ENCODE measurements at places on chromosomes 13 and 19.

GRCh38 chr19:16645140-16645539, 14.8 kb downstream of the SMIM7 start:
- DNase-seq = no peak

DNA sequence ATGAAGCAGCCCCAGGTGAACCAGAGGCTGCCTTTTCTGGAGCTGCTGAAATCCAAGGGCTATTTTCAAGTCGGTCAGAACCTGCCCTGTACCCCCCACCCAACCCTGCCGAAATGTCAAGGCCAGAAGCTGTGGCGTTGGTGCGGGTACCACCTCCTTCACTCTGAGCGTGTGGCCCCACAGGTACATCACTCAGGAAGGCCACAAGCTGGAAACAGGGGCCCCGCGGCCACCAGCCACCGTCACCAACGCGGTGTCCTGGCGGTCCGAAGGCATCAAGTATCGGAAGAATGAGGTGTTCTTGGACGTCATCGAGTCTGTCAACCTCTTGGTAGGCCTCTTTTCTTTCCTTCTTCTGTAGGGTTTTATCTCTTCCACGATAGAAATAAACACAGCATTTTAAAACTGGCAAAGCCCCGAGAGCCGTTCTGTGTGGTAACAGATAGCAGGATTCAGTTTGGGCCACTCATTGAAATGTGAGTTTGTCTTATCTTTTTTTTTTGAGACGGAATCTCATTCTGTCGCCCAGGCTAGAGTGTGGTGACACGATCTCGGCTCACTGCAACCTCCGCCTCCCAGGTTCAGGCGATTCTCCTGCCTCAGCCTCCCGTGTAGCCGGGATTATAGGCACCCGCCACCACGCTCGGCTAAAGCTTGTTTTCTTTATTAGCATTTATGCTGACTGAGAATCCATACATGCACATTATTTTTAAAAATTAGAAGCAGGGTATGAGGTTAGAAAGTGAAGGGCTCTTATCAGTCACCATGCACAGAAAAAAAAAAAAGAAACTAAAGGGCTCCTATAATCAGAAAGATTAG, 11.3 kb downstream of the AP1M1 start:
- DNase-seq = no peak

- DNase-seq = no peak
These were observed 61.8 kb downstream of the IRS2 start for GRCh38 chr13:109724603-109725002.

GRCh38 chr13:41490371-41491015, 33.1 kb downstream of the RGCC start:
- no peak for DNase-seq

GRCh38 chr13:107217251-107217650, 649.3 kb upstream of the ARGLU1 start:
- DNase-seq = no peak

GRCh38 chr19:51654783-51655182, 8.2 kb upstream of the SIGLEC14 start:
- DNase-seq = no peak

DNA sequence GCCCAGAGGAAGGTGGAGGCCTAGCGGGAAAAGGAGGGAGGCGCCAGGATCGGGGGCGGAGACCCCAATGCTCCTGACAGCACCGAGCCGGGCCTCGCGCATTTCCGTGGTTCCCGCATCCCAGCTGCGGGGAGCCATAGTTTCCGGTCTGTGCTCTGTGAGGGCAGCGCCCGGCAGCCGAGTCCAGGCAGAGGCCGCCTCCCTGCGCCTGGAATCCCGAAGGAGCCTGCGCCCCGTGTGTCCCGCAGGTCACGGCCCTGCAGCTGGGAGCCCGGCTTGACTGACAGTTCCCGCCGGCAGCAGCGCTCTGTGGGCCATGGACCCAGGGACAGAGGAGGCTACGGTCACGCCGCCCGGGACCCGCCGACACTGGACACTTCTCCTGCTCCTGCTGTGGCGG, 74.6 kb upstream of the C13orf46 start:
- no peak for DNase-seq

DNA sequence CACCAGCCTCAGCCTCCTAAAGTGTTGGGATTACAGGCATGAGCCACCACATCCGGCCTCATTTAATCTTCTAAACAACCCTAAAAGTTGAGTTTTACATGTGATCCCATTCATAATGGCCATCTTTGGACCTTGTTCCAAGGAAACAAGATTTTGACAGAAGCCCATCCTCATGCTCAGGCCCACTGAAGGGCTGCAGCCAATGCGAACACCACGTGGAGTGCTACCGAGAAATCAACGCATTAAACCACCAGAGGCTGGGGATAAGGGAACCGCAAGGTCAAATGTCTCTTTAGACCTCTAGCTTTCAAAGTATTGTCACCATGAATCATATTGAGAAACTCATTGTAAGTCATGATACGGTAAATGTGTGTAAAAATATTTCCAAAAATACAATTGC, 49.4 kb upstream of the DOCK9 start:
- DNase-seq = no peak

- no peak for DNase-seq
These were observed 7.0 kb downstream of the PIP5K1C start for GRCh38 chr19:3693025-3693925.

- DNase-seq = no peak
These were observed 1.4 kb downstream of the MATK start for GRCh38 chr19:3784607-3785450.

- no peak for DNase-seq
These were observed 70.5 kb downstream of the ZNF568 start for GRCh38 chr19:36986601-36987000.

GRCh38 chr19:46887240-46887782, 26.5 kb downstream of the ARHGAP35 start:
- no peak for DNase-seq

- no peak for DNase-seq
These were observed 1.7 kb downstream of the MIER2 start for GRCh38 chr19:342801-343421.

GRCh38 chr13:55553701-55554100, 1587.0 kb upstream of the PRR20A start:
- no peak for DNase-seq

GRCh38 chr13:34076319-34076718, 258.4 kb downstream of the RFC3 start:
- DNase-seq = no peak

DNA sequence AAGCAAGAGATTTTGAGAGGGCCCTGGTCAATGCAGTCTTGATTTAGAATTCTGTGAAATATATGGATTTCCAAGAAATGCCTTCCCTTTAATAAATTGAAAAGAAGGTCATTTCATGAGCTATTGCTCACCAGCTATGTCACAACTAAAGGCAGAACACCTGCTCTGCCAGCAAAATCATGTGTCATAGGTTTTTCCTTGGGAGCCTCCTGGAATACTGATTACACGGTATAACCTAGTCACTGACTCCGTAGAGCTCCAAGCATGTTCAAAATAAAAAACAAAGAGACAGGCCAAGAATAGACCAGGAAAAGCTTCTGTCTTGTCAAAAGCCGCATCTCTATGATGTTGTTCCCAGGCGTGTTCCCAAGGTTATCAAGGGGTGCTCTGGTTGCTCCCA, 45.5 kb downstream of the HSPH1 start:
- no peak for DNase-seq

DNA sequence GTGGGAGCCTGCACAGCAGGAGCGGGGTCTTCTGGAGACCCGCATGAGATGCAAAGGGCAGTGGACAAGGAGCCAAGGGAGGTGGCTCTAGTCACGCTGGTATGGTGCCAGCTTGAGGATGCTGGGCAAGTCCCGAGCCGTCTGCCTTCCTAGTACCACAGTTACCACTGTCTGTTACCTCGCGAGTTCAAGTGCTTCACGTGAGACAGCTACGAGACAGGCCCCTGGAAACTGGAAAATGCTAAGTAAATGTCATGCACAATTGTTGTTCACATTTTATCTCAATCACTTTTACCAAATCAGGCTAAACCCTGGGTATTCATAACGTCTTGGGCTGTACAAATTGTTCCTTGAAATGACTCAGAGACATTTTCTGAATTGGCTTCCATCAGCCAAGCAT, 155.7 kb downstream of the TNFRSF19 start:
- DNase-seq = no peak

GRCh38 chr13:35455022-35455421, 21.5 kb downstream of the MAB21L1 start:
- DNase-seq = no peak

- no peak for DNase-seq
These were observed 4.7 kb upstream of the CYP2A13 start for GRCh38 chr19:41083516-41083915.

DNA sequence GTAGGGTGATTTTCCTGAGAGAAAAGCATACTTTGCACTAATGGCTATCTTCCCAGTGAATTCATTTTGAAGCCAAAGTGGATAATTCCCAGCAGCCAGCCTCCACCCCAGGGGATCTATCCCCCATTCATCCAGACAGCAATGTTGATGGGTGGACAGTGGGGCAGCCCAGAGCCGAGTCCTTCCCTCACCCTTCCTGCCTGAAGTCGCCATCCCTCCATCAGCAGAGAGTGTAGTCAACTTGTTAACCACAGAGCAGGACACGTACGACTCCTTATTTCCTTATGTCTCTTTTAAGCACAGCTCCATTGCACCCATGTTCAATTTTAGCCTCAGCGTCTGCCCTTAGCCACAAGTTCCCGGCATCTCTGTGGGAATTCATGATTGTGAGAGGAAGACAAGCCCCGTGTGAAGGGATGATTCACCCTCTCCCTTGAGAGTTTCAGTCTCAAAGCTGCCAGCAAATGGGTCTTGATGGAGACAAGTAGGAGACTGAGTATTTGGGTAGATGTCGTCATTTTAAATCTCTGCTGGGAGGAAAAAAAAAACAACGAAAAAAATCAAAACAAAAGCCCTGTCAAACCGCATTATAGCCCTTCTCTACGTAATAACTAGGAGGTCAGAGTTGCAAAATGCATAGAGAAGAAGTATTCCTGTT, 58.3 kb upstream of the MEDAG start:
- no peak for DNase-seq

DNA sequence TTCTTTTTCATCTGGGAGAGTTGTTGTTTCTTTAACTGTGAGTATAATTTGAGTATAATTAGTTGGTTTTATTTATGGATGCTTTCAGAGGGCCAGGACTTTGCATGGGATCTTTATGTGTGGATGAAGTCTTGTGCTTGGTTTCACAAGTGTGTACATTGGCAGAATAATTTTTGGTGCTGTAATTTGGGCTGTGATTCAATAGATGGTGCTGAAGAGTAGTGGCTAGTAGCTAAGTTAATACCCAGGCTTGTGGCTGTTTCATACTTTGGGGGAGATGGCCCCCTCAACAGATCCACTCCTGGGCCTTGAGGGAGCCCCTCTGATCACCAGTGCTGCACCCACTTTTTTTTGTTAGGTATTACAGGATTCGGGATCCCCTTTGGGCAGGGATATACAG, 1142.4 kb downstream of the SLITRK1 start:
- DNase-seq = no peak

GRCh38 chr13:20411638-20412342, 113.9 kb downstream of the CRYL1 start:
- no peak for DNase-seq

DNA sequence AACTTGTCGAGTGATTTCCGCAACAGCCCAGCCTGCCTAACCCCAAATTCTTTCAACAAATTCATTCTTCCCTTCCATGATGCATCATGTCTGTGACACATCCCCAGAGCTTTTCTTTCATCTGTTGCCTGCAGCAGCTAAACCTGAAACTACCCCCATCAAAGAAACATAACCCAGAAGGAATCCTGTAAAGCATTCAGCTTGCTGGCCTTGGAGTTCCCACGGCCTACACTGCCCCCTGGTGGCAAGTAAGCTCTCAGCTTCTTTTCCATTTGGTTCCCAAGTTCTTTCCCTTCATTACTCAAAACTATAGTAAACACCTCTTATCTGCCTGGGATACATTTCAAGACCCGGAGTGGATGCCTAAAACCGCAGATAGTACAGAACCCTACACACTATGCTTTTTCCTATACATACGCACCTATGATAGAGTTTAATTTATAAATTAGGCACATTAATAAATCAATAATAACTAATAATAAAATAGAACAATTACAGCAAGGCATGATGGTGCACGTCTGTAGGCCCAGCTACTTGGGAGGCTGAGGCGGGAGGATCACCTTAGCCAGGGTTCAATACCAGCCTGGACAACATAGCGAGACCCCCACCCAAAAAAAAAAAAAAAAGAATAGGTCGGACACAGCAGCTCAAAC, 7.4 kb downstream of the ETHE1 start:
- DNase-seq = peak; percentile 83

GRCh38 chr19:50720181-50720920, 749 bp upstream of the SHANK1 start:
- no peak for DNase-seq

DNA sequence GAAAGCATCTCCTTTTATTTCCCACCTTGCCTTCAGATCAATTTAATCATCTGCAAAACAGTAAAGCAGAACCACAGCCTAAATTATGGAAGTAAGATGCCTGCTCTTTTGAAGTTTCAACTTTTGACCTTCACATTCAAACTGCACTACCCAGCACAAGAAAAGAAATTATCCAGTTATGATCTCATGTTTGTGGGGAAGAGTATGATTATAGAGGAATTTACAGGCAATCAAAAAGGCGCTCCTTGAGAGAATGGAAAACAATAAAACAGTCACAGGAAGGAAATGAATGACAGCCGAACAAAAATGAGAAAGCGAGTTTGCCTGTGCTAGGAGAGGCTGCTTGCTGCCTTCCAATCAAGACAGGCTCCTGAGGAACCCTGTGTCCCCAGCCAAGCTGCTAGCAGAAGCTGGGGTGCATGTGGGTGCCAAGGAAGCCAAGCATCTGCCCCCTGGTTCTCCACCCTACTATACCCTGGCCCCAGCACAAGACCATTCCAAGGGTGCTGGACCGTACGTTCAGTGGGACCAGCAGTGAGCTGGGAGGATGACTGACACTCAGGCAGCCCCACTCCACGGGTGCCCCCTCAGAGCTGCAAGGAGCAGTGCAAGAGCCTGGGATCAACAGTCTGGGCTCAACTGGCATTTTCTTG, 47.8 kb downstream of the PEPD start:
- no peak for DNase-seq

GRCh38 chr13:99354371-99354951, 47.3 kb upstream of the GPR183 start:
- no peak for DNase-seq
